ENCODE measurements at places on chromosomes 5 and 9. TPM values are rescaled to one million over a fixed set of nuclear protein-coding genes. Genes with fewer than 3 reads are reported as not detected.

STK32A gene
- total RNA-seq: not detected

GPRIN1 gene
- total RNA-seq: 0.22 TPM

CCDC180 gene
- total RNA-seq: 7.1 TPM

DRD1 gene
- not detected for total RNA-seq

OCLN gene
- total RNA-seq: 6.8 TPM

SLC1A3 gene
- not detected for total RNA-seq

SPOCK1 gene
- not detected for total RNA-seq

ANKRD55 gene
- 10.2 TPM for total RNA-seq

PDE6A gene
- total RNA-seq: not detected
